Lower lobe of right lung (tissue), 2 donors: ENCODE measurements at places on chromosomes 6 and 20. TPM values are rescaled to one million over a fixed set of nuclear protein-coding genes. Genes with fewer than 3 reads are reported as not detected.

Gene PDYN
- not detected for total RNA-seq

DNA sequence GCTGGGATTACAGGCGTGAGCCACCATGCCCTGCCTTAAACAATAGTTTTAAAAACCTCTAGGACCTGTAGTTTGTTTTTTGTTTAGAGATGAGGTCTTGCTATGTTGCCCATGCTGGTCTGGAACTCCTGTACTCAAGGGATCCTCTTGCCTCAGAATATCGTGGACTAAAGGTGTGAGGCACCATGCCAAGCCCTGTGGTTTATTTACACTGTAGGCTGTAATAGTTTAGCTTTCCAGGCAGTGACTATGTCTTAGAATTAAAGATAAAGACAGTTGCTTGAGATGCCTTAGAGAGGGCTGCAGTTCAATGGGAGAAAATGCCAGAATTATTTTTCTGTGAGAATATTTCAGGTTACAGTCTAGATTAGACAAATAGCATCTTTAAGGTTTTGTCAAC is 72.9 kb downstream of the SGK1 start:
- H3K27ac ChIP-seq: no peak overlapping the region
- no peak overlapping the region for H3K4me3 ChIP-seq
- DNase-seq: no peak
- peaks cover 8% of the 10 kb centered on the region for H3K4me1 ChIP-seq

Gene DCBLD1
- total RNA-seq: 18.3 TPM

- H3K4me3 ChIP-seq: no peak overlapping the region
- no peak for DNase-seq
- peak overlapping the region; percentile 14 for H3K27ac ChIP-seq
- H3K4me1 ChIP-seq: peaks cover 17% of the 10 kb centered on the region
Measured at GRCh38 chr6:169977434-169978265, 226.2 kb downstream of the ERMARD start.

GRCh38 chr6:32116674-32117073 is 7.5 kb upstream of the TNXB start:
- peak overlapping the region; percentile 11 for H3K27ac ChIP-seq
- DNase-seq: no peak
- H3K4me3 ChIP-seq: no peak overlapping the region
- peaks cover 53% of the 10 kb centered on the region for H3K4me1 ChIP-seq

DNA sequence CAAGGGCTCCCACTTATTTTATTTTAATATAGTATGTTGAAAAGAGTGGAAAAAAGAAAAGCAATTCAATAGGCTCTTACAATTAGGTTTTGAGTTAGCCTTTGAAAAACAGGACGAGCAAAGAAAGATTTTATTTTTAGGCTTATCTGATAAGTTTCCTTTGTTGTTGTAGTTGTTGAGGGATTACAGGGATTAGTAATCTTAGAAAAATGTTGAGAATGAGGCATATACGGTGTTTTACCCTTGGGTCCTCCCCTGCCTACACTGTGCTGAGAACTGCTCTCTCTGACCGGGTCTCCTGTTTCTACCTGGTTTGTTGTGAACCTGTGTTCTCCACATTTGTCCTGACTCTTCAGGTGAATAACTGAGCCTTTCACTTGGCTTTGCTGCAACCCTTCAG is 16.7 kb downstream of the TRAPPC3L start:
- H3K27me3 ChIP-seq: no peaks in the 10 kb centered on the region
- no peaks in the 10 kb centered on the region for H3K36me3 ChIP-seq
- DNase-seq: no peak
- H3K4me3 ChIP-seq: no peak overlapping the region
- no peak overlapping the region for H3K27ac ChIP-seq

GRCh38 chr20:49361862-49362660 is 84.2 kb upstream of the ZNFX1 start:
- DNase-seq: no peak
- no peaks in the 10 kb centered on the region for H3K27me3 ChIP-seq
- no peaks in the 10 kb centered on the region for H3K4me1 ChIP-seq
- H3K27ac ChIP-seq: no peak overlapping the region
- no peak overlapping the region for H3K4me3 ChIP-seq

DNA sequence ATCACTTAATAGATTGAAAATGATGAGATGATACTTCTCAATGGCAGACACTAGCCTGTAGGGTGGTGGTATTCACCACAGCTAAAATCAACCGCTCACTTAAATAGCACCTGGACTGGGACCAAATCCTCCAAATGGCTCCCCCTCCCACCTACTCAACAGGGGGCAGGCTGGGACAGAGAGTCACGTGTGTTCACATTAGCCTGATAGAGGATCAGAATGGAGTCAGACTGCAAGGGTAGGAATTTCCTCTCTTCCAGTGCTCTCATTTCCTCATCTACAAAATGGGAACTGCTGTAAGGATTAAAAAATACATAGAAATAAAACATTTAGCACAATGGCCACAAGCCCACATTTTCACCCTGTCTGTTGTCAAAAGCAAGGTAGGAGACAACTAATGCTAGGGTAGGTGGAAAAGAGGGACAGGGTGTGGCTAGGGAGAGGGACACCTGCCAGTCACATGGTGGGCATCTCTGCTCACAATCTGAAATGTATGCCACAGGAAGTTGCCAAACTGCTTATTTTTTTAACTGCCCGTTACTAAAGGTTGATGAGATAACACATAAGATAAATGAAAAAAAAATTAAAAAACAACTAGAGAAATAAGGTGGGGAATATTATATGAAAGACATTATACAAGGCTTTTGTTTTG is 55.3 kb downstream of the BACH2 start:
- no peaks in the 10 kb centered on the region for H3K4me1 ChIP-seq
- no peak for DNase-seq
- H3K27me3 ChIP-seq: no peaks in the 10 kb centered on the region

DNA sequence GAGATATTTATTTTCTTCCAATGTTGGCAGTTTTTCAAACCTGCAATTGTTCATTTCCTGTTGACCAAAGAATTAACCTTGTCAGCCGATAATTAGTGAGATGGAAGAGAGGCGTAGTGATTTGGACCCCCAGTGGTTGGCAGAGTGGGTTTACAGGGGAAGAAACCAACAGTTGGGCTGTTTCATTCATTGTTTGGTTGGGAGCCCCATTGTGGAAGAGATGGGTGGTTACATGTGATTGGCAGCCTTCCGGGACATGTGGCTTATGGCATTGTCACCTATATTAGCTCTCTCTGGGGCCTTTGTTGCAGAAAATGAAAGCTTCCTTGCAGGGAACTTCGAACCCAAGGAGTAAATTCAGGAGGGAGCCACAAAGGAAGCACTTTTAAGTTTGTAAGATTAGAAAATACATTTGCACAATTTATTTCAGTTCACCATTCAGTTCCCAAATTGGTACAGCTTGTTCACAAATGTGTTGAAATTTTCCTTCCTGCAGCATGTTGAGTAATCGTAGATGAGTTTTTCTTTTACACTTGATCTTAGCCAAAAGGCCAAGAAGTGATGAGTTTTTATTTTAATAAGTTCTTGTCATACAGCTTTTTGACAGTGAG is 50.3 kb upstream of the CDKAL1 start:
- no peak for DNase-seq
- H3K4me3 ChIP-seq: no peak overlapping the region
- no peaks in the 10 kb centered on the region for H3K27me3 ChIP-seq
- no peak overlapping the region for H3K27ac ChIP-seq

GRCh38 chr20:20483328-20483727 is 115.4 kb downstream of the INSM1 start:
- no peaks in the 10 kb centered on the region for H3K4me1 ChIP-seq
- peaks cover 37% of the 10 kb centered on the region for H3K36me3 ChIP-seq
- H3K27ac ChIP-seq: no peak overlapping the region
- no peak for DNase-seq
- H3K4me3 ChIP-seq: no peak overlapping the region

Gene GINS1
- total RNA-seq: 0.92 TPM

DNA sequence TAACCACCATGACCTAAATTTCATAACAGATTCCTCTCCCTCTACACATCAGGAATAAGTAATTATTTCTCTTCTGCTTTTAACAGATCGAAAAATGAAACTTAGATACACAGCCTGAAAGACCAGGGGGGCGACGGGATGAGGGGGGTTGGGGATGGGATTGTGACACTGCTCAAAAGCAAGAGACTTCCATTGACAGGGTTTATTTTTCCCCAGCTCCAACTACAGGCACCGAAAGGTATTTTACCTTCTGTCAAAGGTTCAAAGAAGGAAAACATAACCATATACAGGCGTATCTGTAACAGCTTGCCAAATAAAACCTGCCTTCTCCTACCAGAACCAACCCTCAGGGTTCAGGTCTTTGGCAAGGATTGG is 1.3 kb downstream of the EPHA7 start:
- H3K4me3 ChIP-seq: peak overlapping the region; percentile 58
- no peak overlapping the region for H3K27ac ChIP-seq
- peaks cover 33% of the 10 kb centered on the region for H3K4me1 ChIP-seq
- DNase-seq: no peak

DNA sequence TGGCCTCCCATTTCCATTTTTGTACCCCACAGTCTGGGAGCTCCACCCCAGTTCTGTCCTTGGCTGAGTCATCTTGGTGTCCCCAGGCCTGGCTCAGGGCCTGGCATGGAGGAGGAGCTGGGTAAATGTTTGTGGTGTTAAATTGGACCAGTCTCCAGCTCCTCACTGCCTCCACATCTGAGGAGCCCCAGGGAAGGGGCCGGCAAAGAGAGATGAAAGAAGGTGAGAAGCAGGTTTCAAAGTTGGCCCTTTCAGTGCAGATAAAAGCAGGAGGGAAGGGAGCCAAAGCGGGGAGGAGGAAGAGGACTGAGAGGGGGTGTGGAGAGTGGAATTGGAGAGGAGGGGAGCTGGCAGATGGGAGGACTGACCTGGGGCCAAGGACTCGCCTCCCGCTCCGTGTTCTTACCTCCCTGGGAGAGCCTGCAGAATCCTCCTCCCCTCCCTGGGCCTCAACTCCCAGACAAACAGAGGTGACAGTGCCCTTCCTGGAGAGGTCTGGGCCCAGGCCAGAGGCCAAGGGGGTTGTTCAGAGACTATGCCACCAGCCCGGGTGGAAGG is 89.0 kb downstream of the CD40 start:
- no peak overlapping the region for H3K4me3 ChIP-seq
- H3K27ac ChIP-seq: no peak overlapping the region
- no peaks in the 10 kb centered on the region for H3K36me3 ChIP-seq
- no peak for DNase-seq

GRCh38 chr6:64672651-64673050 is 1034.4 kb downstream of the EYS start:
- H3K27me3 ChIP-seq: no peaks in the 10 kb centered on the region
- H3K4me1 ChIP-seq: no peaks in the 10 kb centered on the region
- no peak overlapping the region for H3K27ac ChIP-seq
- H3K36me3 ChIP-seq: no peaks in the 10 kb centered on the region
- no peak for DNase-seq
- H3K4me3 ChIP-seq: no peak overlapping the region

GRCh38 chr6:113669606-113670005 is 187.5 kb upstream of the MARCKS start:
- peak overlapping the region; percentile 37 for H3K27ac ChIP-seq
- no peak overlapping the region for H3K4me3 ChIP-seq
- H3K27me3 ChIP-seq: no peaks in the 10 kb centered on the region
- H3K36me3 ChIP-seq: no peaks in the 10 kb centered on the region
- peaks cover 40% of the 10 kb centered on the region for H3K4me1 ChIP-seq

Gene PGC
- 947 TPM for total RNA-seq

Gene SEMG2
- total RNA-seq: not detected

DNA sequence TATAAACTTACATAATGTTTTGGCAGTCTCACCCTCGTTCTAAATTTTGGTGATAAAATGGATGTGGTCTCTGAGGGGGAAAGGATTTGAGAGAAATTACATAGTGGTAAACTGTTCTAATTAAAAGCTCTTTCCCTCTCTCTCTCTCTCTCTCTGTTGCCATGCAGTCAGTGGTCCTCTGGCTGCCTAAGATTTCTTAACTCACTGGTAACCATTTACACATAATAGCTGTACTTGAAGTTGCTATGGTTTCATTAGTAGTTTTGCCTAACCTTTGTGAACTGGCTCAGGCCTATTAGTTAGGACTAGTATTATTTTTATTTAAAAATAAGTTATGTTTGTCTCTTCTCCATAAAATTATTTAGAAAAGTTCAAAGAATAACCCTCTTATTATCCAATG is 42.0 kb downstream of the MAPK14 start:
- no peak for DNase-seq
- no peaks in the 10 kb centered on the region for H3K27me3 ChIP-seq
- H3K4me3 ChIP-seq: no peak overlapping the region
- peaks cover 13% of the 10 kb centered on the region for H3K36me3 ChIP-seq
- no peak overlapping the region for H3K27ac ChIP-seq
- H3K4me1 ChIP-seq: peaks cover 48% of the 10 kb centered on the region

- no peaks in the 10 kb centered on the region for H3K27me3 ChIP-seq
- no peaks in the 10 kb centered on the region for H3K36me3 ChIP-seq
- peaks cover 24% of the 10 kb centered on the region for H3K4me1 ChIP-seq
- no peak for DNase-seq
- no peak overlapping the region for H3K27ac ChIP-seq
- H3K4me3 ChIP-seq: no peak overlapping the region
Measured at GRCh38 chr20:51413857-51414256, 128.7 kb downstream of the NFATC2 start.

- peak overlapping the region; percentile 77 for H3K27ac ChIP-seq
- H3K4me1 ChIP-seq: peaks cover 23% of the 10 kb centered on the region
- H3K36me3 ChIP-seq: peaks cover 20% of the 10 kb centered on the region
- H3K4me3 ChIP-seq: no peak overlapping the region
- peak; percentile 62 for DNase-seq
Measured at GRCh38 chr6:7254980-7255835, 57.8 kb downstream of the SSR1 start.

DNA sequence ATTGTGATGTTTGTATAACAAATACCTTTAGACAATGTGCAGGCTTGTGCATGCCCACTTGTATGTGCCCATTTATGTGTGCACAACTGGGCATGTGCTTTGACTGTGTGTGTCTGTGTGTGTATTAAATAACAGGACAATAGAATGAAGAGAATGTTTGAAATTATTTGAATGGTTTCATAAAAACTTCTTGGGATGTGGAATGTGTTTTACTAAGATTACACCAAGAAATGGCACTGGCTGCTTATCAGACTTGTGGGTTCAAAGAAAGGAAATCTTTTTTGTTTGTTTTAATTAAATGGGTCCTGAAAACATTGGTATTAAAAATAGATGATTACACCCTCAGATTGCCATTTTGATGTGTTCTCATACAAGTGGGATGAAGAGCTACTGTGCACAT is 191.6 kb upstream of the CCN2 start:
- DNase-seq: no peak
- H3K27me3 ChIP-seq: no peaks in the 10 kb centered on the region
- no peak overlapping the region for H3K4me3 ChIP-seq

DNA sequence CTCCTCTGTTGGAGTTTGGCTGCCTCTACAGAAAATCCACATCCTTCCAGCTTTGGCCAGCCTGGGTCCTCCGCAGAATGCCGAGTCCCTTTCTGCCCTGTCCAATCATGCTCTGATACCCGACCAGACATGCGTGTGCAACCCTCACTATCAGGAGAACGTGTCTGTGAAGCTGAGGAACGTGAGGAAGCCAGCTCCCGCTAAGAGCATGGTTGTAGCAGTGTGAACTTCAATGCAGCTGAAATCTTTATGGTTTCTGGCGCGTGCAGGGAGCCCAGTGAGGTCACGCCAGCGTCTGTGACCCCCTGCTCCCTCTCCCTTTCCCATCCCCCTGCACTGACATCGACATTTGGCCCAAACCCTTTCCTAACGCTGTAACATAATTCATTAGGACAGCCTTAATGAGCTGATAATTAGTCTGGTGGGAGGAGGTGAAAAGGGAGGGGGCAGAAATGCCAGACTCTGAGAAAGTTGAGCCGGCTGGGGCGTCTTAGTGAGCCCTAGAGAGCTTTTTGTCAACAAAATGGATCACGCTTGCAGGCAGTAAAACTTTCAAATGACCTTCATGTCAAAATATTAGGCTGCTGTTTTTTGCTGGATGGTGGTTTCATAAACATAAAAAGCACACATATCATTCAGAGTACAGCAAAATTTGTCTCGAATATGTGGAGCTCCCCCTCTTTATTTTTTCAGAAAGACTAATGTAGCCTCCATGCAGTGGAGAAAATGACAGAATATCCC is 423.3 kb downstream of the QKI start:
- no peak for DNase-seq
- H3K4me3 ChIP-seq: no peak overlapping the region
- no peaks in the 10 kb centered on the region for H3K36me3 ChIP-seq
- H3K27me3 ChIP-seq: no peaks in the 10 kb centered on the region
